Chondrocyte (in vitro differentiated cells): ENCODE measurements at places on chromosomes 6 and 20.

GRCh38 chr20:23541776-23542175, 26.5 kb downstream of the CST9L start:
- no peak for DNase-seq

GRCh38 chr6:122628714-122629113, 18.5 kb downstream of the PKIB start:
- no peak for DNase-seq

DNA sequence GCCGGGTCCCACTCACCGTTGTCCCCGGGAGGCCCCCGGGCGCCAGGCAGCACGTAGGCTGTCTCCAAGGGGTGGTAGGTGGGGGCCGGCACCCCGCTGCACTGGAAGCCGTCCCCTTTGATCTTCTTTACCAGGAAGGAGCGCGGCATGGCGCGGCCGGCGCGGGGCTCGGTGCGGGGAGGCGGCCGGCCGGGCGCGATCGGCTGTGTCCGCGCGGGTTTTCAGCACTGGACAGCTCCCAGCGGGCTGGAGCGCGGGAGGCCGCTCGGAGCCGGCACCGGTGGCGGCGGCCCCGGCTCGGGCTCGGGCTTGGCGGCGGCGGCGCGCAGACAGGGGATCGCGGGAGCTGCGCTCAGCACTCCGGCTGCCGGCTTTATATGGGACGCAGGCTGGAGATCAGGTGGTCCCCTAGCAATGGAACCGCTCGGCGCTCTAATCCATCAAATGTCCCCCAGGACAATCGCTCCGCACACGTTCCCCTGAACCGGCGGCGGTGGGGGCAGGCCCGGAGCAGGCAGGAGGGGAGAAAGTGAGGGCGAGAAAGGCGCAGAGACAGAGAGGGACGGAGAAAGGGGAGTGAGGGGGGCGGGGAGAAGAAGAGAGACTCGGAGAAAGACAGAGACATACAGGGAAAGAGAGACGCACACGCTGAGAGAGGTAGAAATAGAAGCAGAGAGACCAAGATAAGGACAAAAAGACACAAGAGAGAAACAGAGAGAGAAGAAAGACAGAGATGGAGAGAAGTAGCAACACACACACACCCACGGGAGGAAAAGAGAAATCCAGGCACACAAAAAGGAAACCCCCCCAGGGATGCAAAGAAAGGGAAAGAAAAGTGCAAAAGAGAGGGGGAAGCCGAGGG, at the start of gene SCRT2:
Gene SCRT2 (minus strand): TSS at position 350 of the 862 bp plus-strand sequence. CDS start 201 bp downstream, at position 149.
- no peak for DNase-seq

DNA sequence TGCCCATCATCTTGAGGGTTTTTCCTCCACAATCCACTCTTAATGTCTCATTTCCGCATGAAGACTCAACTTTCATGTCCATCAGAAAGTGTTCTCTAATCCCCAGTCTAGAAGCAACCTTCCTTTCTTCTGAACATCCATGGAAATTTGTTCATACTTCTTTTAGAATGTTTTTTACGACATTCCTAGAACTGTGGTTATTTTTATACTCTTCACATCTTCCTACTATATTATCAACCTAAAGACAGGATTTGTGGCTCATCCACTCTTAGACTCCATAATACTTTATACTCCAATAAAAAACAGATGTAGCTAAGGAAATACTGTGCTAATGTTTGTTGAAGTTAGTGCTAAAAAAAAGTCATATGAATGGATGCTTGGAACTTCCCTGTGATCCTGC, 1.4 kb upstream of the CAP2 start:
- no peak for DNase-seq

GRCh38 chr20:13212750-13213149, 8.3 kb upstream of the ISM1 start:
- no peak for DNase-seq

DNA sequence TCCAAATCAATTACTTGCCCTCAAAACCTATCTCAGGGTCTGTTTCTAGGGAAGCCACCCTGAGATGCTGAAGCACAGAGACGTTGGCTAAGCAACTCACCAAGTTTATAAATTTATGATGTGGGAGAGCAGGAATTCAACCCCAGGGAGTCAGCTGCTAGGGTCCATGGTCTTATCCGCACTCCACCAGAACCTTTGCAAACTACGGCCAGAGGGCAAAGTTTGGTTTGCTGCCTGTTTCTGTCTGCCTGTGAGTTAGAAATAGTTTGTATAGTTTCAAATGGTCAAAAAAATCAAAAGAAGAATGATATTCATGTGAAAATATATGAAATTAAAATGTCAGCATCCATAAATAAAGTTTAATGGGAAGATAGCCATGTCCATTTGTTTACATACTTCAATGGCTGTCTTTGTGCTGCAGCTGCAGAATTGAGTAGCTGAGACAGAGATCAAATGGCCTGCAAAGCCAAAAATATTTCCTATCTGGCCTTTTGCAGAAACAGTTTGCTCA, 83.7 kb upstream of the ZFP64 start:
- DNase-seq: no peak

GRCh38 chr20:63156221-63156671, 59.7 kb downstream of the YTHDF1 start:
- DNase-seq: peak; percentile 64

DNA sequence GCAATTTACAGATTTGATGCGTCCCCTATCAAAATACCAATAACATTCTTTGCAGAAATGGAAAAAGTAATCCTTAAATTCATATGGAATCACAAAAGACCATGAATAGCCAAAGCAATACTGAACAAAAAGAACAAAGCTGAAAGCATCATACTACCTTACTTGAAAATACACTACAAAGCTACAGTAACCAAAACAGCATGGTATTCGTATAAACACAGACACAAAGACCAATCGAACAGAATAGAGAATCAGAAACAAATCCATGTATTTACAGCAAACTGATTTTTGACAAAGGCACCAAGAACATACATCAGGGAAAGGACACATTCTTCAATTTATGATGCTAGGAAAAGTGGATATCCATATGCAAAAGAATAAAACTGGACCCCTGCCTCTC, 206.5 kb upstream of the PDE10A start:
- no peak for DNase-seq

- no peak for DNase-seq
These were observed 443.7 kb downstream of the FRK start for GRCh38 chr6:115617031-115617430.

DNA sequence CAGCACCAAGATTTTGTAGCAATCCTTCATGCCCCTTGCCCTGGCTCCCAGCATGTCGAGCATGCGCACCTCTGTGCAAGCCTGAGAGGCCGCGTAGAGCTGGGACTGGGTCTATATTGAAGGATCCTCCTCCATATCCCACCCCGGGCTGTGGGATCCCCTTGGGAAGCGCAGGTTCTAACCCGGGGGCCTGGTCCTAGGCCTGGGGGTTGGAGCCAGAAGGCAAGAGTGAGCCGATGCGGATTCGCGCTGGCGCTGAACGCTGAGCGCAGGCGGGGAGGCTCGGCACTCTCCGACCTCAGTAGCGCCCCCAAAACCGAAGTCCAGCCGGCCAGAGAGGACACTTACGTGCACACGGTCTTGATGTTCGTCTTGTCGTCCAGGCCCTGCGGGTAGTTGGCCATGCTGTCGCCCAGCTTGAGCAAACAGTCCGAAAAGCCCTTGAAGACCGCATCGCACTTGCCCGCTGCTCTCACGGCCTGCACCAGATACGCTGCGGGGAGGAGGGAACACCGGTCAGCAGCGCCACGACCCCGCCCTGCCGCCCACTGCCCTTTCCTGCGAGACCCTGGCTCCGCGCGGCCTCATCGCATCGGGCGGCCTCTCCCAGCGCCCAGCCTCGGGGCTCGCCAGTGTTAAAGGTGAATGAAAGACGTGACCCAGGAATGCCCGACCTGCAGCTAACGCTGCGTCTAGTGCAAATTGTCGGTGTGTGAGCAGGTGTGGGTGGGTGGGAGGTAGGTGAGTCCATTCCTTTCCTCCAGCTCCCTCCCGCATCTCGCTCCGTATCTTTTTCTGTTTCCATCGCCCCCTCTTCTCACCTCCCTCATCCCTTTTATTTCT, 4.5 kb downstream of the NRN1 start:
- DNase-seq: no peak

GRCh38 chr20:47710665-47711045, 74.6 kb downstream of the SULF2 start:
- DNase-seq: no peak

- DNase-seq: no peak
These were observed 249.7 kb downstream of the TMEM242 start for GRCh38 chr6:157073596-157073995.

DNA sequence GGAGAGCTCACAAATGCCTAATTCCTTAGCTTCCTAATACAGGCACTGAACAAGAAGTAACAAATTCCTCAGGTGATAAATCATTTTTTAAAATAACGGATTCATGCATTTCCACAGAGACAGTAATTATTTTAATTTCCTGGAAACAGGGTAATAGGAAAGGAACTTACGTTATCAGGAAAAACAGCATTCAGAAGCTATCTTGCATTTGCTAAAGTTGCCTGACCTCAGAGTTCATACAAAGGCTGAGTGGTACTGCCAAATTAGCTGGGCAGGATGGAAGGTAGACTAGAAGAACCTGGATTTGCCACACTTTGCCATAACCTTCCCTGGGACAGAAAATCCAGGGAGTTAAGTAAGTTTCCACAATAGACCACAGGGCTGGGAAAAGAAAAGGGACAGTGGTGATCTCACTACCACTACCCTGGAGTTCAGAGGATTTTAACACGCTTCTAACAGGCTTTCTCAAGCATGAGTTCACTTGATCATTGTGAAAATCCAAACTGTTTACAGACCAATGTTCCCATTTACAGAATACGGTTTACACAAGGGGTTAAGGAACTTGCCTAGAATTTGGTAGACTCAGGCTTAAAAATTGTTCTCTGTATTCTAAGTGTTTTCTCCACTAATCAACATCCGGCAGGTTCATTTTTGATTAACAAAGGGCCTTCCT, 57.0 kb downstream of the KIF13A start:
- no peak for DNase-seq

DNA sequence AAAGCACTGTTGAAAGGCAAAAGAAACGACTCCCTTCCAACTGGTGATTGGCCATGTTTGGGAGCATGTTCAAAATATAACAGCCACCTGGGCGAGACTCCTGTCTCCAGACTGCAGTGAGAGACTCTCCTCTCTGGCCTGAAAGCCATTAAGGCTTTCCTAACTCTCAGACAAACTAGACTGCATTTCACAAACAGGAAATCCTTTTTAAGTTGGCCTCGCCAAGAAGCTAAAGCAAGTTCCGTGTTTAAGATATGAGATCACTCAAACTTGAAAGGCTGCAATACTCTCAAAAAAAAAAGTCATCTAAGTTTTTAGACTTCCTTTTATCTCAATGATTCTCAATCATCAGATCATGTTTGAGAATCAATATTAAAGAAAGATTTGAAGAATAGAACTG, 117.0 kb downstream of the TFAP2A start:
- no peak for DNase-seq

DNA sequence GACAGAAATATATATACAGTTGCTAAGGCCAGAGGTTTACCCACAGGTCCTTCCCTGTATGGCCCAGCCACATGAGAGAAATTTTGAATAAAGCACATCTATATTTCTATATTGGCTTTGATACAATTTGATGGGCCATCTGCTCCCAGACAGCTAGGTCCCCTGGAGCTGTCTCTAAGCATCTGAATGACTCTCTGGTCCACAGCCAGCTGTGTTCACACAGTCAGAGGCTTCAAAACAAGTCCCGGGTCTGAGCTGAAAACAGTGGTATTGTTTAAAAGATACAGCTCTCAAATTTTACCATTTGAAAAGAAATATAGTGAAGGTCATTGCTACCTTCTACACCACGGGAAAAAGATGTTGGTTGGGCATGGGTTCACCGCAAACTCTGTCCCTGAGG, 161.1 kb downstream of the SLC35B3 start:
- DNase-seq: no peak

GRCh38 chr6:129996387-129996786, 22.0 kb upstream of the L3MBTL3 start:
- DNase-seq: no peak

GRCh38 chr6:142844065-142844755, 100.8 kb downstream of the HIVEP2 start:
- no peak for DNase-seq

DNA sequence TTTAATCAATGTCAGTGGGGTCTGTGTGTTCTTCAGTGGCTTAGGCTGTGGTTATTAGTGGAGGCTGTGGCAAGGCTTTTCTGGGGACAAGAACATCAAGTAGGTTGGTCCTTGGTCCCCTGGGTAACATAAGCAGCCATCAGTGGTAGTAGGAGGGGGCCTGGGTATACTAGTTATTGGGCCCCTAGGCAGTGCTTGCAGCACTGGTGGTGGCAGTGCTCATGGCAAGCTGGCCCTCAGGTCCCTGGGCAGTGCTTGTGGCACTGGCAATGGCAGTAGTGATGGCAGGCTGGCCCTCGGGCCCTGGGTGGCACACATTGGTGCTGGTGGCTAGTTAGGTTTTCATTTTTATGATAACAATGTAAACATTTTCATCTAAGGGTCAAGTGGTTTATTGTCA, 32.5 kb upstream of the MAS1 start:
- DNase-seq: no peak

GRCh38 chr6:89145956-89146717, at the start of gene PM20D2:
TSS of gene PM20D2 (plus strand) at chr6:89146055. CDS start at chr6:89146145, 90 bp downstream.
- DNase-seq: no peak
